ENCODE measurements at places on chromosomes 13 and 19.

DNA sequence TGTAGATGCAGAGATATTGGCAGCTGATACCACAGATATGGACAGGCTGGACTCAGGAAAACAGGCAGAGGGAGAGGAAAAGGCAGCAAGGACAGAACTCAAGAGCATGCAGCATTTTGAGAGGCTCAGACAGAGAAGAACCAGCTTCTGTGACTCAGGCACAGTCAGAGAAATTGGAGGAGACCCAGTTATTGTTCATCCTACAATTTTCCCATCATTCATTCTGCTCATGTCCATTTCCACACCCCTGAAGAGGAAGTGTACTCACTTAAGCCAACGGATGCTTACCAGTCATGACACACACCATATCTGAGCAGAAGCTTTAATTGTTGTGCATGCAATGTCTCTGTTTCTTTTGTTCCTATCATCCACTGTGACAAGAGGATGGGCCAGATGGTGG lies 359.8 kb upstream of the HTR2A start:
- DNase-seq: no peak

- no peak for DNase-seq
These were observed 17.2 kb upstream of the DACT3 start for GRCh38 chr19:46678110-46678732.

DNA sequence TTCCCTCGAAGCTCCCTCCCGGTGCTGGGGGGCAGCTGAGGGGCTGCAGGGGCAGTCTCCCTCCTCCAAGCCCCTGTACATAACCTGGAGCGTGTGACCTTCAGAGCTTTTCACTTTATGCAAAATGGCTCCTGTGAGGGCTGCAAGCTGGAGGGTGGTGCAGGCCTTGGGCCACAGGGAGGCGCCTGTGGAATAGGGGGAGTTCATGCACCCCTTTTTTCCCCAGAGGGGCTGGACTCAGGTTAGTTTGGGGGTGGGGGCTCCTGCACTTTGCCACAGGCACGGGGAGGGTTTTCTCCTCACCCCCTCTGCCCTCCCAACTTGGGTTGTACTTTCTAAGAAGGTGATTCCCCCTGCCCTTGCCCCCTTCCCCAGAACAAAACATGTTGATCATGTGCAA lies 6.6 kb upstream of the PRR19 start:
- DNase-seq: no peak

DNA sequence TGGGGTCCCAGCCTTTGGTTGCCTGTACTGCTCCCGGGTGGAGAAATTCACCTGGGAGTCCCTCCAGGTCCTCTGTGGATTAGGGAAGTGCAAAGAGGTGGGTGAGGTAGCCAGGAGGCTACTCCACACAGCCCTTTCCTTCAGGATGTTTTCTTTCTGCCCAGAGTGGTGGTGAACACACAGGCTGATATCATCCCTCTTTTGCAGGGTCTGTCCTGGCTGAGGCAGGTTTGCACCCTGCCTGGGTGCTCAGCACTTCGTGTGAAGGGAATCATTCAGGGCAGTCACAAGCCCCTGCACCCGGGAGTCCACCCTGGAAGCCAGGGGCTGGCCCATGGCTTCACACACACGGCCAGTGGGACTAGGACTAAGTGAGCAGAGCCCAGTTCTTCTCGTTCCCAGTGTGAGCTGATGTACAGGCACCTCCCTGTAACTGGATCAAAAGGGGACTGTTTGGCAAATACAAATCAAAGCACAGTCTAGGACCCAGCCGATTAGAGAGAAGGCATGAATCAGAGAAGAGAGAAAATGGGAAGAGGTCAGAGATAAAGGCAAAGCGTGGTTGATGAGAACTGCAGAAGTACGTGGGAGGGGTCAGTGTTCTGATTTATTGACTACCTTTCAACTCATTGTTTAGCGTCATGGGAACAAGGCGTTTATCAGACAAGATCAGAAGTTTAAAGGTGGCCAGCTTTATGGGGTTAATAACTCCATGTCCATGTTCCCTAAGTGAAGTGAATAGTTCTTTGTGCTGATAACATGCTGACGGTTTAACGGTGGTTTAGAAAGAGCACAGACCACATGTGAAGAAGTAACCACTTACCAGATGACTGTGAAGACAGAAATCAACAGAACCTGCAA lies 30.4 kb upstream of the SPATA13 start:
- DNase-seq: no peak

DNA sequence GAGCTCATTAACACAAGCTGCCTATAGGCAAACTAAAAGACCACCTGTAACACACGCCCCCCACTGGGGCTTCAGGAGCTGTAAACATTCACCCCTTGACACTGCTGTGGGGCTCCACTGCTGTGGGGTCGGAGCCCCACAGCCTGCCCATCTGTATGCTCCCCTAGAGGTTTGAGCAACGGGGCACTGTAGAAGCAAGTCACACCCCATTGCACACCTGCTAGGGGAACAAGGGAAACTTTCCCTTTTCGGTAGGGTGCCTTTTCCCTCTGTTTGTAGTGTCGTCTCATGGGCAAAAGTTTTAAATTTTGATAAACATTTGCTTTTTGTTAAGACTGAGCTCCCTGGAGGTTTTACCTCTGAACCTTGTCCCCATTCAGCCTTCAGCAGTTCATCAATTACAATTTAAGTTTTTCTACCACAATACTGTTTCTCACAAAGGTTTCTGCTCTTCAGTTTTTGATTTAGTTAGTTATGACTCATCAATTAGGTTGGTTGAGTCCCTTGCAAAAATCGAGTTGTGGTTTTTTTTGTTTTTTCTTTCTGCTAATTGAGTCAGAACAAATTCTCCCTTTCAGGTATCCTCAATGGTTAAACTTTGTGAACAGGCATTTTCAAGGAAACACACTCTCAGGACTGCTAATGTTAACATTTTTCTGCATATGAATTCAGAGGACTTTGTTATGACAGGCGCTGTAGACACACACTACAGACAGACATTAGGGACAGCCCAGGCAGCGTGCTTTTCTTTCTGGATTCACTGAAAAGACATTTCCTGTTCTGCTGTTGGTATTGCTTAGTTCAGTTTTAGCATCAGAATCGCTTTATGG lies 35.1 kb downstream of the ZNF433 start:
- DNase-seq: no peak

GRCh38 chr19:45484273-45484945 lies 12.4 kb downstream of the RTN2 start:
- no peak for DNase-seq

DNA sequence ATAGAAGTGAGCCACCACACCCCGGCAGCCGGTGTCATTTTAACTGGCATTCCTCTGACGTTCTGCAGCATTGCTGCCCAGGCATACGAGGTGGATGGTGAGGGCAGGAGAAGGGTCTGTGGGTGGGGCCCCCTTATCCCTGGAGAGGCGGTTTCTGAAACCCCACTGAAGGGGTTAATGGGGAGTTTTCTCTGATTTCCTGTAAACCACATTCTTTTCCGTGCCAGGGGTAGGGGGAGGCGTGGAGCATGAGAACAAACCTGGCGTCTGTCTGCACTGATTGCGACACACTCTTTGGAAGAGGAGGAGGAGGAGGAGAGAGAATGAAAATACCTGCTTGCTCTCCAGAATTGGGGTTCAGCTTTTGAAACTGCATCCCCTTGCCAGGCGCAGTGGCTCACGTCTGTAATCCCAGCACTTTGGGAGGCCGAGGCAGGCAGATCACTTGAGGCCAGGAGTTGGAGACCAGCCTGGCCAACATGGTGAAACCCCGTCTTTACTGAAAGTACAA lies 2.7 kb upstream of the C3 start:
- no peak for DNase-seq

Measured in NCI-H187 treated with DMSO at 0.1 percent for 48 hours (cell line).